Karpas-422 (cell line): ENCODE measurements at places on chromosomes 16 and 17. TPM values are rescaled to one million over a fixed set of nuclear protein-coding genes. Genes with fewer than 3 reads are reported as not detected.

SDK2 gene
- not detected in 2 replicates for total RNA-seq

MPP2 gene
- total RNA-seq, result not detected in 2 replicates

BFAR gene
- total RNA-seq, result 45.5 and 55.8 TPM in 2 replicates

TBC1D3I gene
- not detected in 2 replicates for total RNA-seq
